ENCODE measurements at places on chromosomes 16 and 17. TPM values are rescaled to one million over a fixed set of nuclear protein-coding genes. Genes with fewer than 3 reads are reported as not detected.

CDC6 gene
- total RNA-seq, result 2.7 TPM

- no peak for DNase-seq
- H3K36me3 ChIP-seq, result no peaks in the 10 kb centered on the region
- no peaks in the 10 kb centered on the region for H3K4me1 ChIP-seq
- H3K27me3 ChIP-seq, result no peaks in the 10 kb centered on the region
- no peak overlapping the region for H3K4me3 ChIP-seq
Observed at GRCh38 chr17:54085934-54086333, 263.2 kb downstream of the KIF2B start.

DNA sequence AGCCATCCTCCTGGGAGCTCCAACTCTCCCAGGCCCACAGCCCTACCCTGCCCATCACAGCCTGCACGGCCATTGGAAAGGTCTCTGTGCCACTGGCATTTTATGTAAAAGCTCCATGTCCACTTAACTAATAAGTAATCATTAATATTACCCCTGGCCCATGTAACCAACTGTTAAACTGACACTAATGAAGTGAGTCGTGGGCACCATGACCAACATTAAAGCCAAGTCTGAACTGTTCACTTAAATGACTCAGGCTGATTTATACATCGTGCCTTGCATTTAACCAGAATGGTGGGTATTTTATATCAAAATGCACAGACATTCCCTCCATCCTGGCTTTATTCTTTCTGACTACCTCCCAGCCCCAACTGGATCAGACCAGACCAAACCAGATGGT lies 229.3 kb downstream of the SOX9 start:
- H3K27ac ChIP-seq, result no peak overlapping the region
- H3K4me1 ChIP-seq, result peaks cover 9% of the 10 kb centered on the region
- no peak overlapping the region for H3K4me3 ChIP-seq
- H3K27me3 ChIP-seq, result no peaks in the 10 kb centered on the region

- DNase-seq, result no peak
- no peaks in the 10 kb centered on the region for H3K27me3 ChIP-seq
- no peak overlapping the region for H3K4me3 ChIP-seq
- H3K36me3 ChIP-seq, result no peaks in the 10 kb centered on the region
- H3K27ac ChIP-seq, result peak overlapping the region; percentile 2
- H3K4me1 ChIP-seq, result peaks cover 21% of the 10 kb centered on the region
Observed at GRCh38 chr17:51056813-51057510, 63.7 kb downstream of the SPAG9 start.

DNA sequence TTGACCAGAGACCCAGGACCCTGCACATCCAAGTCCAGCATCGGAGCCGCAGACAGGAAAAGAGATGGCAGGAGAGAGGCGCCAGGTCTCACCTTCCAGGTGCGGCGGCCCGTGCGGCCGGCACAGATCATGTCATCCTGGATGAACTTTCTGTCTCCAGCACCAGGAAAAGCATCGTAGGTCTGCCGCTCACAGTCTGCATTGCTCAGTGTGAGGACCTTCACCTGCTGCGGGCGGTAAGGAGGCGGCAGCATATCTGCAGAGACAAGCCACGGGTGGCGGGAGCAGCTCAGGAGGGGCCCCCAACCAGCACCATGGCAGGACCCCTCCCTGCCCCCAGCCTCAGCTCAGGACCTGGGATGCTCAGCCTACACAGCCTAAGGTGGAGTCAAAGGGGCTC lies 17.9 kb downstream of the TPSD1 start:
- DNase-seq, result peak; percentile 52
- H3K4me1 ChIP-seq, result no peaks in the 10 kb centered on the region
- peaks cover 61% of the 10 kb centered on the region for H3K27me3 ChIP-seq
- no peak overlapping the region for H3K4me3 ChIP-seq

DNA sequence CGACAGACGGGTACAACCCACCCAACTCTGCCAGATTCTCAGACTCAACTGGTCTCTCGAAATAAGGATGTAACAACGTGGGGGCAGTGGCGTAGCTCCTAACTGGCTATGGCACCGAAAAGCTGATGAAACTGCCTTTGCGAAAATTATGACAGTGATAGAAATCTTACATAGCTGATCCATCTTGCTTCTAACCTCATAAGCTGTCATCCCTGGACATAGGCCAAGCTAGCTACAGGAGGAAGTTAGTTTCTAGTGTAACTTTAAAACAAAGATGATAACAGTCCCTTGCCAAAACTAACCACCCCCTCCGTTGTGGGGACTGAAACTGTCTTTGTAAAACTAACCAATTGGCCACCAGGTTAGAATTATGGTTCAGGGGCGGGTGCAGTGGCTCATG lies 220.1 kb downstream of the SLC39A11 start:
- H3K27me3 ChIP-seq, result no peaks in the 10 kb centered on the region
- H3K36me3 ChIP-seq, result no peaks in the 10 kb centered on the region
- DNase-seq, result no peak
- H3K4me1 ChIP-seq, result no peaks in the 10 kb centered on the region
- no peak overlapping the region for H3K27ac ChIP-seq

P2RX5 gene
- total RNA-seq, result 0.56 TPM

NEUROD2 gene
- not detected for total RNA-seq

DNA sequence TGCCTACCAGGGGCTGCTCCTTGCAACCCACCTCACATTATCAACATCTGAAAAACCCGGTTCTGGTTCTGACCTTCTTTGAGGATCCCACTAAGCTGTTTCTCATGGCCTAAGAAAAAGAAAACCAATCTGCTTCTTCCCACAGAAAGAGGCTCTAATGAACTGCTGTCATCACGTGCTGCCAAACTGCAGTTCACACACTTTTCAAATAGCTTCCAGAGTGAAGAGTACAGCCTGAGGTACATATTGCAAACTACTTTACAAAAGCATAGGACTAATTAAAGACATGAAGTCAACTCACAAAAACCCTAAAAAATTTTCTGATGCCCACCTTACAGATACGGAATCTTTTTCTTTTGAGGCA lies 36.7 kb downstream of the SMG6 start:
- no peak overlapping the region for H3K27ac ChIP-seq
- H3K4me1 ChIP-seq, result peaks cover 25% of the 10 kb centered on the region
- DNase-seq, result no peak
- H3K27me3 ChIP-seq, result no peaks in the 10 kb centered on the region
- no peak overlapping the region for H3K4me3 ChIP-seq

AXIN1 gene
- total RNA-seq, result 38.0 TPM

DNA sequence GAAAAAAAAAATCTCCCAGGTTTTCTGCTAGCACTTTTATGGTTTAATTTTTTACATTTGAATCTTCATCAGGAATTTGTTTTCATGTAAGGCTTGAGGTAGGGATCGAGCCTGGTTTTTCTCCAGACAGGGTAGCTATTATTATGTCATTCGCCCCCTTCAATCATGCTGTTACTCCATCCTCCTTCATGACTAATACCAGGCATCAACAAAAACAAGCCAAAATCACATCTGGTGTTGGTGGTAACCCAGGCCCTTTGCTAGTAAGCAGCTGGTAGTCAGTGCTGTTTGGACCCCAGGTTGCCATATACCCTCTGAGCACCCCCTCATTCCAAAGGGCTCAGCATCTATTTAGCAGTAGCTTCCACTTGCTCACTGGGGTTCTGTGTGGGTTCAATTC lies 29.5 kb downstream of the DRC3 start:
- H3K4me3 ChIP-seq, result no peak overlapping the region
- peaks cover 2% of the 10 kb centered on the region for H3K4me1 ChIP-seq
- H3K27ac ChIP-seq, result no peak overlapping the region
- H3K36me3 ChIP-seq, result peaks cover 4% of the 10 kb centered on the region

TMEM92 gene
- total RNA-seq, result not detected

DNA sequence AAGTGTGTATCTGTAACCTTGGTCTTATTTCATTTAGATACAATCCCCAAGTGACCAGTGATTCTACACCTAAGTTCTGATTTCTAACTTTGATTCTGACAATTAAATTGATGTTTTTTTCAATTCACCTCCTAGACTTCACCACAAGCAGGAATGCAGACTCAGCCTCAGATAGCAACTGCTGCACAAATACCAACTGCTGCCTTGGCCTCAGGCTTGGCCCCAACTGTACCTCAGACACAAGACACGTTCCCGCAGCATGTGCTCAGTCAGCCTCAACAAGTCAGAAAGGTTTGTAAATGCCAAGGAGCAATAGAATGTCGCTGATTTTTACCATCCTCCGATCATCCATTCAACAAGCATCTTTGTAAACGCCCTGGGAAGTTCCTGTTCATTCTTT lies 177.7 kb downstream of the MRTFB start:
- no peak overlapping the region for H3K4me3 ChIP-seq
- H3K27ac ChIP-seq, result no peak overlapping the region
- no peaks in the 10 kb centered on the region for H3K4me1 ChIP-seq
- no peak for DNase-seq

DNA sequence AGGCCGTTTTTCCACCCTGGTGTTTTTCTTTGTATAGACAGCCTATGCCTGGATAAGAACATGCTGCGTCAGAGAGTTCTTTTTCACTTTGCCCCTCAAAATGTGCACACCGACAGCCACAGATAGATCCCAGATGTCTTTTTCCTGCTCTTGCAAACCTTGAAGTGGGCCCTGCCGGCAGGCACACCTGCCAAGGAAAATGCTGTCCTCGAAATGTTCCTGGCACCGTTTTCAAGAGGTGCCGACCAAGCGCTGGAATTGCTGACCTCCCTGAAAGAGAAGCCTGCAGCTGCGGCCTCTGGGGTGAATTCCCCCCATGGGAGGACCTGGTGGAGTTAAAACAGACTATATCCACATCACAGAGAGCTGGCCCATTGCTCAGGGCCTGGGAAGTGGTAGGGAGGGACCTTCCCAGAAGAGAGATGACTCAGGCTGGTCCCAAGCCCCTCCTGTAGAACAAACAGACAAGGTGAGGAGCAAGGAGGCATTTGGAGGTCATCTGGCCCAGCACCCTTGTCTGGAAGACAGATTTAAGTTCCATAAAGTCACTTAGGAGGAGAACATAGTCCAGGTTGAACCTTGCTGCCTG lies 668.1 kb downstream of the MAF start:
- H3K27ac ChIP-seq, result no peak overlapping the region
- no peaks in the 10 kb centered on the region for H3K36me3 ChIP-seq
- H3K4me1 ChIP-seq, result peaks cover under 1% of the 10 kb centered on the region
- DNase-seq, result no peak
- H3K27me3 ChIP-seq, result no peaks in the 10 kb centered on the region
- no peak overlapping the region for H3K4me3 ChIP-seq

DNA sequence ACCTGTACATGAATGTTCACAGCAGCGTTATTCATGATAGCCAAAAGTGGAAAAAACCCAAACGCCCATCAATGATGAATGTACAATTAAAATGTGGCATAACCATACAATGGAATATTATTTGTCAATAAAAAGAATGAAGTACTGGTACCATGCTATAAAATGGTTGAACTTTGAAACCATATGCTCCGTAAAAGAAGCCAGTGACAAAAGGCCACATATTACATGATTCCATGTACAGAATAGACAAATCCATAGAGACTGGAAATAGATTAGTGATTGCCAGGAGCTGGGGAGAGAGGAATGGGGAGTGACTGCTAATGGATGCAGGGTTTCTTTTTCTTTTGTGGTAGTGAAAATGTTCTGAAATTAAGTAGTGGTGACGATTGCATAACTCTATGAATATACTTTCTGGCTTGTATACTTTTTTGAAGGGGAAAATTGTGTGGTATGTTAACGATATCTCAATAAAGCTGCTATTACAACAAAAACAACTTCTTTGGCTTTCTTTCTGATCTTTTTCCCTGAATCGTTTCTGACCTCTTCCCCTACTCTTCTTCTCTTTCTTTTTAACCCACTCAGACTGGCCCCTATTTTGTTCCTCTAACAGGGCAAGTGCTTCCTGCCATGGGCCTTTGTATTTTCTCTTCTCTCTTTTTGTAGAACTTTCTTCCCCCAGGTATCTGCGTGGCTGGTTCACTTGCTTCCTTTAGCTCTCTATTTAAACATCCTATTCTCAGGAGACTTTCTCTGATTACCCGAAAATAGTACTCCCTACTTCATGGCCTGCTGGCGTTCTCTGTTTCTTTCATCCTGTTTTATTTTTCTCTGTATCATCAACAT lies 67.9 kb downstream of the FTO start:
- no peak overlapping the region for H3K4me3 ChIP-seq
- H3K4me1 ChIP-seq, result peaks cover 87% of the 10 kb centered on the region
- no peaks in the 10 kb centered on the region for H3K36me3 ChIP-seq
- H3K27ac ChIP-seq, result no peak overlapping the region

DNA sequence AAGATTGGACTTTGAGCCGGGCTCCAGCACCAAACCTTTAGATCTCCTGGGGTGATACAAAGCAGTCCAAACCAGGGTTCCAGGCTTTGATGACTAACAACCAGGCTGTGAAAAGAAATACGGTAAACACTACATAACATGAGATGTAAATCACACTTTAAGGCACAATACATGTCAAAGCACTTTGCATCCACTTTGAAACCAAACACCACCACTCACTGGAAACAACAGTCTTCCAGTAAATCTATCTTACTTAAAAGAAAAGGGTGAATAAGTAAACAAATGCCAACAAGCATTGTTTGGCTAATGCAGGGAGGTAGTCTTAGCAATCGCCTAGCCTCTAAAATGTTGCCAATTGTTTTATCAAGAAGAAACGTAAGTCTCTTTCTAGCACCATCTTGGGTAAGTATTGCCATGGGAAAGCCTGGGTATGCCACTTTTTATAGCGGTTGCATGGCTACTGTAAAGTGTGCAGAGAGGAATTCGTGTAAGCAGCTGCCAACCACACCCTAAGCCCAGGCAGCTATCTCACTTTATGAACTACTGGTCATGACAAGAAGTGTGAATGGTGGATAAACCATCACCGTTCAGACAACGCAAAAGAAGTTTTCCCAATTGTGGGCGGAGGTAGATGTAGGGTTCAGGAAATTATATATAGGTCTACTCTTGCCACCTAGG lies 267.4 kb upstream of the PSMD7 start:
- H3K36me3 ChIP-seq, result no peaks in the 10 kb centered on the region
- no peak overlapping the region for H3K4me3 ChIP-seq
- H3K27me3 ChIP-seq, result peaks cover 28% of the 10 kb centered on the region
- no peaks in the 10 kb centered on the region for H3K4me1 ChIP-seq

Data from suprapubic skin (tissue), 4 donors.